ENCODE measurements at places on chromosomes 1 and 21.

- DNase-seq: peak; percentile 70
These were observed 109.6 kb downstream of the KCNN3 start for GRCh38 chr1:154760469-154760933.

DNA sequence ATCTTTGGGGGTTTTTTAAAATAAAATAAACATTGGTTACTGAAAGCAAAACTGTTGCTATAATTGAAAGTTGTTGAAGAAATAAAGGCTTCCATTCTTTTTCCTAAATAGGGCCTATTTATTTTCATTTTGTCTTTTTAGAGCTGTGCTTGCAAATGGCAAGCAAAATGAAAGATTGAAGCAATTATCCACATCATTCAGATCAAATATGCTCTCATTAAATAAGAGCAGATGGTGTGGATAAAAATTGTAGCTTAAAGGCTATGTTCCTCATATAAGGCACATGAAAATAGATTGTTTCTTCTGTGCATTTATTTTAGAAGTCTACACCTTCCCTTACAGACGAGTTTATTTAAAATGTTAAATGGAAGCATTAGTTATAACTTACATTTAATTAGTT, 1317.7 kb downstream of the MRPL39 start:
- no peak for DNase-seq

GRCh38 chr1:33074193-33074945, 6.6 kb upstream of the AZIN2 start:
- no peak for DNase-seq

DNA sequence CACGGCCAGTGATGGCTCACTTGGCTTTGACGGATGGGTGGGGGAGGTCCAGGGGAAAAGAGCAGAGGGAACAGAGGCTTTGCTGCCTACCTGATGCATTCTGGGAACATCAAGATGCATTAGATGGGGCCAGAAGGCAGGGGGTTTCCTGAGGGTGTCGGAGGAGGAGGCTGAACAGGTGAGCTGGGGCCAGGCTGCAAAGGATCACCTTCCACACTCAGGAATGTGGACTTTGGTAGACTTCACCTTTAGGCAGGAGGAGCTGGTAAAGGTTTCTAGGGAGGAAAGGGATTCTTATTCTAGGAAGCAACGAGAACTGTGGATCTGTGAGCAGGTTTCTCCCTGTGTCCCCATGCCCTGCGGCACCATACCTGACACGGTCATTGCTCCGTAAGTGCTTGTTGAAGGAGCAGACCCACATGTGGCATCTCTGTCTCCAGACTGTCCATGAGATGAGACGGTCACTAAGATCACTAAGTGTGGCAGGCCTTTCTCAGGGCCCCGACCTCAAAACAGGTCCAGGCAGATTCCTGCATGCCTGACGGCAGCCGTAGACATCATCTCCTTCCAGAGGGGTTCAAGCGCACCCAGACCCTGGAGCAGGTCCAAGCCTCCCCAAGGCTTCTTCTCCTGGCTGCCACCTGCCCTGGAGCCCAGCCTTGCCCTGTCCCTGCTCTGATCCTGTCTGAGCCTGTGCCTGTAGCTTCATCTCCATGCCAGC, 89.1 kb upstream of the SLC25A33 start:
- no peak for DNase-seq

DNA sequence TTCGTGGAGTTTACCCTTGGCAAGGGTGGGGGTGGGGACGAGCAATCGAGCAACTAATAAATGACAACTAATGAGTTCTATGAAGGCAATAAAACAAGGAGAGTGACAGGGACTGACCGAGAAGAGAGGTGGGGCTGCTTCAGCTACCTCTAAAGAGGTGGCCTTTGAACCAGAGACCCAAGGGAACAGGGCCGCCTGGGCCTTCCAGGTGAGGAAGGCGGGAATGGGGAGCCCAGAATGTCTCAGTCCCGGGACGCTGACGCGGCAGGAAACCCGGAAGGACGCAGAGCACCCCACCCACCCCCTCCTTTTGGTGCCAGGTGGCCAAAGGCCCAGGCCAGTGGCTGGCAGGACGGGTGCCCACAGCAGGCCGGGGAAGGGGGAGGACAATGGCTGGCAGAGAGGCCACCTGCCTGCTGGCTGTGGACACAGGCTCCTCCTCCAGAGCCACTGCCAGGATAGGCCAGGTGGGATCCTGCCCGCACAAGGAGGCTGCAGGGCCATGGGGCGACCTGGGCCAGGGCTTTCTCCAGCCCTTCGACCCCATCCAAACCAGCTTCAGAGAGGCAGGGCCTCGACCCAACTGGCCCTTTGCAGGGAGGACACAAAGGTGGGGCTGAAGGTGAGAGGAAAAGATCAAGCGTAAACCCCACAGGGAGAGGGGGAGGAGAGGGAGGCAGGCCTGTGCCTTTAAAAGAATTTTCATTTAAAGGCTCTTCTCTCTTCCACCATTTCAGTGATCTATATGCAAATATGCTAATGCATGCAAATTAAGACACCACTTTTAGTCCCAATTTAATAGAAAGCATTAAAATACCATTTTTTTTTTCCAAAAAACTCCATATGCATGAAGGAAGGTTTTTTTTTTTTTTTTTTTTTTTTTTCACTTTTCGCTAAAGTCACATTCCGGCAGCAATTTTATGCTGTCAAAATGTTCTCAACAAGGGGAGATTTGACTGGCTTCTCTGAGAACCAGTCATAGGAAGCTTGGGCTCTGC, 58.1 kb downstream of the CASZ1 start:
- no peak for DNase-seq

GRCh38 chr1:5830771-5831599, 161.2 kb downstream of the NPHP4 start:
- peak; percentile 54 for DNase-seq

All from testis (tissue), 5 donors.